Fibroblast of mammary gland (primary cell): ENCODE measurements at places on chromosomes 16 and 17.

DNA sequence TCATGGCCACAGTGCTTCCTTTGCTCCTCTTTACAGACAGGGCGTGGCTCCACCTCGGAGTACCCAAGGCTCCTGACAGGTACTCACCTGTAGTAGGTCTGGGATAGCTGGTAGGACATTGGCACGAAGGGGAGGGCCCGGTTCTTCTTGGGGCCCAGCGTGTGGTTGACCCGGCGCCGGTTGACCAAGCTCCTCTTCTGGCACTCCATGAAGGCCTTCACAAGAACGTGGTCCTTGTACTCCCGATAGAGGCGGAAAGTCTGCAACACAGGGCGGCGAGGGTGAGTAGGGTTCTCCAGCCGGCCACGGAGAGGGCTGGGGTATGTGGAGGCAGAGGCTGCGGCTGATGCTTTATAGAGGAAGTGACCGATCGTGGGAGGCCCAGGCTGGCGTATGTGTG, 69.7 kb downstream of the IL21R start:
- DNase-seq, result no peak

GRCh38 chr17:16512011-16512410, 20.0 kb upstream of the LRRC75A start:
- DNase-seq, result no peak

GRCh38 chr16:85601730-85602401, 11.3 kb upstream of the GSE1 start:
- no peak for DNase-seq

DNA sequence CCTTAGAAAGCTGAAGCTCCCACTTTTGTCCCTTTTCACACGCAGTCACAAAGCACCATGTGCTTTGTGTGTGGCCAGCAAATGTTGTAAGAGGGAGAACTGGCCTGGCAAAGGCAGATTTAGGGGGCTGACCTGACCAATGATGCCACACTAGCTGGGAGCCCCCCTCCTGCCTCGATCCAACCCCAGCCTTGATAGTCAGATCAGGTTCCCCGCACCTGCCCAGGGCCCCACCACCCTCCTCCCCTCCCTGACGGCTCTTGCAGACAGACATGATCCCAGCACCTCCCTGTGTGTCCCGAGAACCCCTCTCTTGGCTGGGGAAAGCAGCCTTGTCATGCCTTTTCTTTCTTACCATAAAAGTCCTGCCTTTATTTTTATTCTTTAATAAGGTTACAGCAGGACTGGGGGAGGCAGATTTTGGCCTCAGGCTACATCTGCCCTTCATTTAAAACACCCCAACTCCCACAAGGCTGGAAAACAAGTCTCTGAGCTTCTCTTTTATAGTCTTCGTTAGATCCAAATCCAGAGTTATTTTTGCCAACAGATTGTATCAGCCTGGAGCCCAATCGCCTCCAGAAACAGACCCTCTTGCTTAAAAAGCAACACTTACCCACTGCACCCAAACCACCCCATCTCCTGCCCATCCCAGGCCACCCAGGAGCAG, 201.8 kb upstream of the CDH5 start:
- no peak for DNase-seq

- DNase-seq, result peak; percentile 66
Measured at GRCh38 chr17:77494664-77495435, 354.1 kb downstream of the SEC14L1 start.

- peak; percentile 97 for DNase-seq
Measured at GRCh38 chr17:49779739-49780231, 8.7 kb upstream of the KAT7 start.

GRCh38 chr16:78641433-78641832, 542.0 kb downstream of the WWOX start:
- DNase-seq, result no peak

DNA sequence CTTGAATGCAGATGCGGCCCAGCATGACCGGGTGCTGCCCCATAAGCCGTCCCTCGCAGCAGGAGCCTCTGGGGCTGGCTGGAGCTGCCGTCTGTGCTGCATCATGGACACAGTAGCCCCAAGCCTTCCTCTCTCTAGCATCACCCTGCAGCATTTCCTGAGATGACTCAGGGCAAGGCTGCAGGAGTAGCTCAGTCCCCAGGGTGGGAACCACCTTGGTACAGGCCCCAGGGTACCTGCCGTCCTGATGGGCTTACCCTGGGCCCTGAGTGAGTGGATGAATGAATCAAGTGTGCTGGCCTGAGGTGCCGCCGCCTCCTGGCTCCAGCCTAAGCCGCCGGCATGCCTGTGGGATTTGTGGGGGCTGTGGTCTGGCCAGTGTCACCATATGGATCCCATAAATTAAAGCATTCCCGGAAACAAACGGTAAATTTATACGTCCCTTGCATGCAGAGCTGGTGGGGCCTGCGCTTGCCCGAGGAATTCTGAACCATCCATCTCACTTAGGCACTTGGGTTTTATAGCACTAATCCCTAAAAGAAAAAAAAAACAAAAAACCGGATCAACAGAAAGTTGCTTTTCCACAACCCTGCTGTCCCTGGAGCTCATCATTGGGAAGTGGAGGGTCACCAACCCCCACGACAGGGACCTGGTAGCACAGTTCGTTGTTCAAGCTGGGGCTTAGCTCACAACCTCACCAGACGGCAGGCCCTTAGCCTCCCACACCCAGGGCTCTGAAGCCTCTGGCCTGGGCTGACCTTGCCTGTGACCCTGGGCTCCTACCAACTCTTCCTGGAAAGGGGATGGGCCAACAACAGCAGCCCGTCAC, 242.6 kb upstream of the CIBAR2 start:
- peak; percentile 74 for DNase-seq

- DNase-seq, result no peak
Measured at GRCh38 chr17:13753154-13753553, 151.4 kb upstream of the HS3ST3A1 start.

GRCh38 chr17:70916469-70916868, 747.1 kb downstream of the KCNJ2 start:
- no peak for DNase-seq

GRCh38 chr17:55681342-55681700, 41.3 kb downstream of the TMEM100 start:
- DNase-seq, result no peak
